Activated CD8-positive, alpha-beta memory T cell treated with anti-CD3 and anti-CD28 coated beads, Interleukin-2, amount 10 ng/mL, durations not matched to agents 7 days and 5 days (primary cell): ENCODE measurements at places on chromosomes 3 and 15. TPM values are rescaled to one million over a fixed set of nuclear protein-coding genes. Genes with fewer than 3 reads are reported as not detected.

The CP gene
- not detected for total RNA-seq

The PLSCR5 gene
- not detected for total RNA-seq

The SLC49A4 gene
- total RNA-seq, result 1.5 TPM

The ZNF501 gene
- total RNA-seq, result 1.1 TPM

The C3orf49 gene
- total RNA-seq, result not detected

DNA sequence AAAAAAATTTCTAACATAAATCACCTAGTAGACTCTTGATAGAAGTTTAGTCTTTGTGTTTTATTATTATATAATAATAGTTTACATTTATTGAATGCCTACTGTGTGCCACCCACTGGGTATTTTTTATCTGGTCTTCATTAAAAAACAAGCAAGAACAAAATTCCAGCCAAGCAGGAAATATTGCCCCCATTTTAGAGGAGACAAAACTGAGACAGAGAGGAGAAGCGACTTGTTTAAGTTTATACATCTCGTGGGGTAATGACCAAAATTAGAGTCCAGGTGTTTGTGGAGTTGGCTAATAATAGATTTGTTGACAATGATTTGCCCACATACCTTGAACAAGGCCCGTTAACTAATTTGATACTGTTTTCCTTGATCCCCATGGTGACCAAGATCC is 33.1 kb upstream of the FBXL22 start:
- DNase-seq, result no peak

DNA sequence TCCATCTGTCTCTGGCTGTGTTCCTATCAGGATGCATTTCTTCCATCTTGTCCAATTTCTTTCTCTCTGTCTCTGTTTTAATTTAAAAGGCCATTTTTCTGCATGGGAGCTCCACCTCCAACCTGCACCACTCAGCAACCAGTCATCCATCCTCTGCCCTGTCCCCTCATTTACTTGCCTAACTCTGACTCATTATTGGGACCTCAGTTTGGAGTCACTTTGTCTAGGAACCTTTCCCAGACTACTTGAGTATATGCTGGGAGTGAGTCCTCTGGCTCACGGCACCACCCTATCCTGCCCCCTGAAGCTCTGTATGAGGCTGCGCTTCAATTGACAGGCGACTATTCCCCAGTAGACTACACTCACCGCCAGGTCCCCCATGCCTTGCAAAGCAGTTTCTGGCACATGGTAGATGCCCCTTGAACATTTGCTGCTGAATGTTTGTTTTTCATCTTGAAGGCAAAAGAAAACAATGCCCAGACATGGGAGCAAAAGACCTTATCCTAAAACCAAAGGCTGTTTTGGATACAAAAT is 513.3 kb upstream of the CFAP20DC start:
- DNase-seq, result no peak

DNA sequence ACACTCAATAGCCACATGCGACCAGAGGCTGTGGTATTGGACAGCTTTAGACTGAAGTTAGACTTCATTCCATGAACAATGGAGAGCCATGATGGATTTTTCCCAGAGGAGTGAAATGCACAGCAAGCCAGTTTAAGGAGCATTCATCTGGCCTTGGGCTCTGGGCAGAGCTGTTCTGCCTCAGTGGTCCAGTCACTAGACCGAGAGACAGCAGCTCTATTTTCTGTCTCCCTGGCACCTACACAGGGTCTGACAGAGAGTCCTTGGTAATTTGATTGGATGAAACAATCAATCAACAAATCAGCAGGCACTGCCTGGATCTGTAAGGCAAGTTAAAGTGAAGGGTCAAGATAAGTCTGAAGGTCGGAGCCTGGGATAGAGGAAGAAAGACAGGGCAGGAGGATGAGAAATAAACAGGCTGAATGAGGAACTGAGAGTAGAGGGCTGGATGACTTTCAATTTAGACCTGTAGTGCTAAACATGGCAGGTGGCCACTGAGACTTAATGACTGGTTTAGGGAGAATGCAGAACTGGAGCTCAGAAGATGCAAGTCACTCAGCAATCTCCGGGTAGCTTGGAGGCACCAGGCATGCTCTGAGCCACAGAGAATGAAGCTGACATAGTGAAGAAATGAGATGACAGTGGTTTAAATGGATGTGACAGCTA is 98.5 kb upstream of the SLC25A36 start:
- DNase-seq, result no peak

DNA sequence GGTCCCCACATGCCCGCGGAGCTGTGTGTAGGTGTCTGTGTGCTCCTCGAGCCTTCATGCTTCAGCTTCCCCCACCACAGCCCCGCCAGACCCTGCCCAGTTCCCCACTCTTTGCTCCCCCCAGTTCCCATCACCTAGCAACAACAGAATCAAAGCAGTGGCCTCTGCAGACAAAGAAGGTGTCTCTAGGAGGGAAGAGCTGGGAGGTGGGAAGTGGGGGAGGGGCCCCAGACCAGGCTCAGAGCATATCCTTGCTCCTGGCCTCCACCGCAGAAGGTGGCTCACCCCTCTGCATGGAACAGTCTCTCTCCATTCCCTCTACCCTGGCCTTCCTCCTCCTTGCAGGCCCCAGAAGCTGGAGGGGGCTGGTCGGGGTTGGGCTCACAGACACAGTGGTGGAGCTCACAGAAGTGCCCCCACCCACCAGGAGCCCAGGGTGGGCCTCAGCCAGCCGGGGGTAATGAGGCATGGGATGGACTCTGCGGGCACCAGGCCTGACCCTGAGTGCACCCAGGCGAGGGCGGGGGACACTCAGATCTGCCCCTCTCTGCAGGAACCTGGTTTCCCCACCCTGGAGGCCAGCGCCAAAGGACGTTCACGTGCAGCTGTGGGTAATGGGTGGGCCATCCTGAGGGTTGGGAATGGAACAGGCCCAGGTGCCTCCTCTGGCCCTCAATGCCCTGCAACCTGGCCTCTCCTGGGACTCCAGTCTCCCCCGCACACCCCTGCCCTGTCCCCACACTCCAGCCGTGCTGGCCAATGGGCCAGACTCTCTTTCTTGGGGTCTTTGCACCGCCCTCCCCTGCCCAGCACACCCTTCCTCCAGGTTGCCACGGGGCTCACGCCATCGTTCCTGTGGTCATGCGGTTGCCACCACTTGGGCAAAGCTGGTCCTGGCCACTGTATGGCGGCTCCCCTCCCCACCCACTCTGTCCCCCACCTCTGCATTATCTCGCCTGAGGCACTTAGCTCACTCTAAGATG is 53.4 kb downstream of the TPRA1 start:
- DNase-seq, result no peak

GRCh38 chr3:112967425-112967824 is 7.5 kb downstream of the CD200R1 start:
- no peak for DNase-seq

DNA sequence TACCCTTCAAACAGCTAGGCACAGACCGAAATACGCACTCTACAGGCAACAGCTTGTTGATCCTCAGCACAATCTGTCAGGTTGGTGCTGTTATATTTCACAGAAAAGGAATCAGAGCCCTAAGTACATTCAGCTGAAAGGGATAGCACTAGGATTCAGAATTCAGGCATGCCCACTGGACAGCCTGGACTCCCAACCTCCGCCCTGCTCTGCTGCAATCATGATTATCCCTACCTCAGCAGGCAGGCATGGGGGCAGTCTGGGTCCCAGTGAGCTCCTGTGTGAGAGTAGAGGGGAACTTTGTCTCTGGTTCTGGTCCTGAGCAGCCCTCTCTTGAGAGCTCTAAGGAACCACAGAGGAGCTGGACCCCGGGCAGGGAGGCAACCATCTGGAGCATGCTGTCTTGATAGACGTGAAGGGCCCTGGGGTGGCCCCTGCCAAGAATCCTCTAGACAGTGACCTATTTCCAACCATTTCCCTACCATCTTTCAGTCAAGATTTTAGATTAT is 23.4 kb upstream of the NOX5 start:
- DNase-seq, result no peak

DNA sequence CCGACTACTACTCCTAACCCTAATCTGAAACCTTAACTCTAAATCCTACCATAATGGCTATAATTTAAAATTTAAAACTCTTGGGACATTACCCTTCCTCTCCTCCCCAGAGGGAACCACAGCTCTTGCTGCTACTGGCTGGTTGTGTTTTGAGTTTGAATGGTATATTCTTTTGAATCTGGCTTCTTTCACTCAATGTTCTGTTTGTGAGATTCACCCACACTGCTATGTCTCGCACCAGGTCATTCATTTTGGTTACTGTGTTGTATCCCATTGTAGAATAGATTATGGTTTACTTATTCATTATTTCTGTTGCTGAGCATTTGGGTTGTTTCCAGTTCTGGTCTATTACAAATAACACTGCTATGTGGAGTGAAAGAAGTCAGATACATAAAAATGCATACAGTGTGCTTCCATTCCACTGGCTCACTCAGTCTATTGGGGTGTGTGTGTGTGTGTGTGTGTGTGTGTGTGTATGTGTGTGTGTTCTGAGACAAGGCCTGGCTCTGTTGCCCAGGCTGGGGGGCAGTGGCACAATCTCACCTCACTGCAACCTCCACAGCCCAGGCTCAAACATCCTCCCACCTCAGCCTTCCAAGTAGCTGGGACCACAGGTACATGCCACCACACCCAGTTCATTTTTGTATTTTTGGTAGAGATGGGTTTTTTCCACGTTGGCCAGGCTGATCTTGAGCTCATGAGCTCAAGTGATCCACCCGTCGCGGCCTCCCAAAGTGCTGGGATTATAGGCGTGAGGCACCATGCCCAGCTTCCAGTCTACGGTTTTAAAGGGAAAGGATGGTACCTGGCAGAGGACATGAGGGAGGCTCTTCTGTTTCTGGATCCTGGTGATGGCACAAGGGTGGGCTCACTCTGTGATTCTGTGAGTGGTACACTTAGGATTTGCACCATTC is 19.2 kb upstream of the SYNM start:
- DNase-seq, result no peak
